ENCODE measurements at places on chromosomes 4 and X.
A peak's percentile ranks its signal among the peaks of the same experiment; 100 is the strongest.

GRCh38 chr4:38161208-38162113, 201.3 kb downstream of the PTTG2 start:
- peak; percentile 23 for DNase-seq

- DNase-seq = no peak
Observed at GRCh38 chr4:40843696-40844095, 93.9 kb downstream of the NSUN7 start.

DNA sequence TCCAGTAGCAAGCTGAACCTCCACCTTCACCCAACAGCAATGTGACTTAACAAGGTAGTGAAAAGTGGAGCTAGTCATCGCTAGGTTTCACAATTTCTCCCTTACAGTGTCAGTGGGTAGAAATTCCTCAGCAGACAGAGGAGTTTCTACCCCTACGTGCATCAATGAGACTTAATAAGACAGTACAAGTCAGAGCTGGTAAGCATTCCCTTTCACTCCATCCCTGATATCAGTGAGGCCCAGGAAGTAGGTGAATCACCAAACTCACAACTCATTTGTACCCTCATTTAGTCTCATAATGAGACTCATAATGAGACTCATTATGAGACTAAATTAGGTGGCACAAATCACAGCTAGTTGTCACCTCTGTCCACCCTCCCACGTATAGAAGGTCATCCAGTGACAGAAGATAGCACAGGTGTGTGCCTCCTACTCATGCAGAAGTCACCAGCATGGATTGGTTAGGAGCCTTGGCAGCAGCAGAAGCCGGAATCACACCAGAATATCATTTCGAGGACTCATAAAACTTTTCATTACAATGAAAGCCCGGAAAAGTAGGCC, 50.8 kb upstream of the NUDT10 start:
- no peak for DNase-seq

DNA sequence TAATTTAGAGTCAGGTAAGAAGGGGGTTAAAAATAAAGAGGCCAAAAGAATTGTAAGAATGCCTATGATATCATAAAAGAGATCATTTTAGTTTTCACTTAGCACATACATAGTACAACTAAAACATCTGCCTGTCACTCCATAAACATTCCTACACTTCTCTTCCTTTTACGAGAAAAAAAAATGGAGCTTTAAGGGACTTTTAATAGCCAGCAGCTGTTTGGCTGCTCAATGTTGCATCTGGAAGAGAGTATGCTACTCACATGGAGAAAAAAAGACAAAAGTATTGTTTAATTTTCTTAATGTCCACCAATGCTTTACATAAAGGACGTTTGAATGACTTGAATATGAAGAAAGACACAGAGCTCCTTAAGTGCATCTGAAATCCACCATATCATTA, 48.7 kb upstream of the TNIP3 start:
- no peak for DNase-seq

DNA sequence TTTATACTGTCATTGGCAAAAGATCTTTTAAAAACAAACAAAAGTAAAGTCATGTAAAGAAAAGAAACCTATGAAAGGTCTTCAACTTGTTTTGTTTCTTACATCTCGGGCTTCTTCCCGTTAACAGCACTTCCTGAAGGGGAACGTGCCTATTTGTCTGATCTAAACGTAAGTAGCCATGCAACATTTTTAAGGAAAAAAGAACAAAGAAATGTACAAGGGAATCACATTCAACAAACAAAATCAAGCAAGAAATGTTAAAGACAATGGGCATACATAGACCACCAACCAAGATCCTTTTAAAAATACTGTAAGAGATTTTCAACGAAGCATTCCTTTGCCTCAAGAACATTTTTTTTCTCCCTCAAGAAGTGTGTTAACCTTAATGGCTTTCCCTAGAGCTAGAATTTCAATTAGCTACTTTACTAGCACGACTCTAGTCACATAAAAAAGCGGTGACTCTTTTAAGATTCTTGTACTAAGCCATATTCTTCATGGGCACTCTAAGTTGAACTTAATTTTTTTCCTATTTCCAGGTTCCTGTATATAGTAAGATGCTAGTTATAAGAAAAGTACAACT, 112.0 kb upstream of the TTC29 start:
- DNase-seq = no peak

GRCh38 chrX:70432936-70433847, 10.1 kb downstream of the GDPD2 start:
- DNase-seq = no peak

- no peak for DNase-seq
Observed at GRCh38 chr4:171265190-171265818, 547.9 kb upstream of the GALNTL6 start.

DNA sequence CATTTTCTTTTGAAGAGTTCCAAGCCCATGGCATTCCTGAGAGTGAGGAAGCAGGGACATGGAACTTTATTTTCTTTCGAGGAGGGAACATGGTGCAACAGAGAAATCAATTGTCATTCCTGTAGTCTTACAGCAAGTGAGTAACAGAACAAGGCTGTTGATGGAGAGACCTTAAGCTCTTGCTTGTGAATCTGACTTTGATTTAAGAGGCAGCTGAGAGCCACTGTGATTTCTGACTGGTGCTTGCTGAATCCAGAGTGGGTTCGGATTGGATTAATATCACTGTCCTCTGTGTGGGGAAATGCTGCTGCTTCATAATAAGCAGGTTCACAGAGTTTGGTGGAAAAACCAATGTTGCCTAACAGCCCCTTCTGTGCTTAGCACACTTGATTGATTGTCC, 4.7 kb upstream of the ATP1B4 start:
- DNase-seq = no peak

- DNase-seq = no peak
Observed at GRCh38 chr4:54094451-54094850, 5.5 kb upstream of the GSX2 start.

DNA sequence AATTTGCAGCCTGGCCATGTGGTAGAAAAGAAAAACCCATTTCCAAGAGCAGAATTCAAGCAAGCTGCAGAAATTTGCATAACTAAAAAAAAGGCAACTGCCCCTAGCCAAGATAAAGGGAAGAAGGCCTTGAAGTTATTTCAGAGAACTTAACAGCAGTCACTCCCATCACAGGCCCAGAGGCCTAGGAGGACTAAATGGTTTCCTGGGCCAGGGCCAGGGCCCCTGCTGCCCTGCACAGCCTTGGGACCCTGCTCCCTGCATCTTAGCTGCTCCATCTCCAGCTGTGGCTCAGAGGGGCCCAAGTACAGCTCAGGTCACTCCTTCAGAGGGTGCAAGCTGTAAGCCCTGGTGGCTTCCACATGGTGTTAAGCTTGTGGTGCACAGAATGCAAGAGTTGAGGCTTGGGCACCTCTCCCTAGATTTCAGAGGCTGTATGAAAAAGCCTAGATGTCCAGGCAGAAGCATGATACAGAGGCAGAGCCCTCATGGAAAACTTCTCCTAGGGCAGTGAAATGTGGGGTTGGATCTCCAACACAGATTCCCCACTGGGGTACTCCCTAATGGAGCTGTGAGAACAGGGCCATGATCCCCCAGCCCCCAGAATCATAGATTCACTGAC, 6.7 kb upstream of the MID2 start:
- no peak for DNase-seq

GRCh38 chrX:15680401-15680800, 15.8 kb upstream of the CLTRN start:
- DNase-seq = no peak

DNA sequence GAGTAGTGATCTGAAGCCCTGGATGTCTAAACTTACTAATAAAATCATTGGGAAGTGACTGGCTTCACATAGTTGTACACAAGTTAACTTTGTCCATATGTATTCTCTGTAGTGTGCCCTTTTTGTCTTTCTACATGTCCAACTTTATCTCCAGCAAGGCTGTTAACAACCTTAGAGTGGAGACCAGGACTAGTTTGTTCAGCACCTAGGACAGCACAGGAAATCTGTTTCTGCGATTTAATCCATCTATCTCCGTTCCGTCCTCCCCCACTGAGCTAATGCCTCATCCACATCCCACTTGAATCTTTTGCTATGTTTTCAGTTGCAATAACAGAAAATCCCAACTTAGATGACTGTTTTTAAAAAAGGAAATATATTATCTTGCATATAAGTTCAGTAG, 3.4 kb upstream of the ARR3 start:
- DNase-seq = no peak

DNA sequence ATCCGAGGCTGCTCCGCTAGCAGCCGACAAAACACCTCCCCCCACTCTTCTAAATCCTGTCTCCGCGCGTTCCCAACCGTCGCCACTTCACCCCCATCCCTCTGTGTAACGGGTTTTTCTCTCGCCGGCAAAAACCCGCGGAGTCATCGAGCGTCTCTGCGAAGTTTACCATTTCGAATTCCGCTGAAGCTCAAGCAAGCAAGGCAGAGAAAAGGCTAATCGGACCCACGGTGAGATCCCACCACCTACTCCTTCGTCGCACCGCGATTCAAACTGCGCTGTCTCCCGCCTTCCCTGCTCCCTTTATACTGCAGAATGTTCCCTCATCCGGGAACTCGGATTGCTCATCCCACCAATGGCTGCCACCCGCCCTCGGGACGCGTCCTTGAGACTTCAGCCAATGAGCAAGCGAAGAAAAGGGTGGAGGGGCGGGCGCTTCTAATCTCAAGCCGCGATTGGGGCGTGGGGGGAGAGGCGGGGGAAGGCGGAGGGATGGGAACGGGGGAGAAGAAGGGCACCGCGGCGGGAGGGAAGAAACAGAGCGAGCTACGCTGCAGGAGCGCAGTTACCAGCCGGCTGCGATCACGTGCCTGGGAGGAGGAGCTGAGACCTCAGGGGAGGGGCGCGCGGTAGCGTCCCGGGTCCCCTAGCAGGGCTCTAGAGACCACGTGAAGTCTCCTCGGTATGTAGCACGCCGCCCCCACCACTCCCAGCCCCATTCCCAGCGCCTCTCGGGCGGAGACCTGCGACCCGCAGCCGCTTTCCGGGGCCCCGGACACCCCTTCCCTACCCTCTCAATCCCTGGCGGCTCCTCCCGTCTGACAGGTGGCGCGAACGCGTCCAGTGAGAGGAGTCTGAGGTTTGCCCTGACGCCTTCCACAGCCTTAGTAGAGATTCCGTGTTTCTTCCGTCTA, at the start of gene H2AZ1:
TSS of gene H2AZ1 (minus strand) at position 277 of the 914 bp plus-strand sequence. CDS start at position 172, 105 bp downstream.
- DNase-seq = peak; percentile 98

DNA sequence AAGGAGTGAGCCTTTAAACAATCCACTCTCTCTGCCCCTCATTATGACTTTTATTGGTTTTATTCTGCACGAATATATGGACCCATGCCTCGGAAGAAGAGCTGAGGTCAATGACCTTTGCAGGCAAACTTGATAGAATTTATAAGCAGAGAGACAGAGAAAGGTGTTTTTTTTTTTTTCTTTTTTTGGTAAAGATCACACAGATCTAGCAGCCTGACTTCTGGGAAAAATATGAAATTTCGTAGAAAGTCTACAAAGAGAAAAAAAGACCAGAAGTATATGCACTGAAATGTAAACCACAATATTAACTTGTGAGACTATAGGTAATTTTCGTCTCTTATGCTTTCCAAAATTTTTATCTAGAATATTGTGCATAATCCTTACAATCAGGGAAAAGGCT, 61.6 kb downstream of the LEF1 start:
- no peak for DNase-seq

GRCh38 chr4:46503739-46504138, 113.8 kb upstream of the GABRA2 start:
- DNase-seq = no peak

GRCh38 chrX:142884881-142885280, 140.8 kb upstream of the SPANXN4 start:
- DNase-seq = no peak

DNA sequence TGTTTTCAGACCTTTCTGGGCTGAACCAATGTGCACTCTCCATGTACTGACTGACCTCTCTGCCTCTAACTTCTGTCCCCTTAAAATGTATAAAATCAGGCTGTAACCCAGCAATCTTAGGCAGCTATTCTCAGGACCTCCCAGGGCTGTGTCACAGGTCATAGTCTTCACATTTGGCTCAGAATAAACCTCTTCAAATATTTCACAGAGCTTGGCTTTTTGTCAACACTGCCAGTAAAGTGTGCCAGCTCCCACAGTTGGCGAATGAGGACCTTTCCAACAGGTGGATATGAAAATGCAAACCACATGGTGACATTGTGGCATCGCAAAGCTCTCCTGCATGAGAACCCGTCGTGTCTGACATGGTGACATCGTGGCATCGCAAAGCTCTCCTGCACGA, 76.4 kb downstream of the ACOX3 start:
- DNase-seq = no peak

GRCh38 chr4:164783976-164784375, 30.0 kb downstream of the SMIM31 start:
- DNase-seq = no peak

- DNase-seq = no peak
Observed at GRCh38 chr4:159048166-159048886, 54.6 kb upstream of the RAPGEF2 start.

- peak; percentile 25 for DNase-seq
Observed at GRCh38 chr4:122117743-122118142, 34.4 kb upstream of the BLTP1 start.

DNA sequence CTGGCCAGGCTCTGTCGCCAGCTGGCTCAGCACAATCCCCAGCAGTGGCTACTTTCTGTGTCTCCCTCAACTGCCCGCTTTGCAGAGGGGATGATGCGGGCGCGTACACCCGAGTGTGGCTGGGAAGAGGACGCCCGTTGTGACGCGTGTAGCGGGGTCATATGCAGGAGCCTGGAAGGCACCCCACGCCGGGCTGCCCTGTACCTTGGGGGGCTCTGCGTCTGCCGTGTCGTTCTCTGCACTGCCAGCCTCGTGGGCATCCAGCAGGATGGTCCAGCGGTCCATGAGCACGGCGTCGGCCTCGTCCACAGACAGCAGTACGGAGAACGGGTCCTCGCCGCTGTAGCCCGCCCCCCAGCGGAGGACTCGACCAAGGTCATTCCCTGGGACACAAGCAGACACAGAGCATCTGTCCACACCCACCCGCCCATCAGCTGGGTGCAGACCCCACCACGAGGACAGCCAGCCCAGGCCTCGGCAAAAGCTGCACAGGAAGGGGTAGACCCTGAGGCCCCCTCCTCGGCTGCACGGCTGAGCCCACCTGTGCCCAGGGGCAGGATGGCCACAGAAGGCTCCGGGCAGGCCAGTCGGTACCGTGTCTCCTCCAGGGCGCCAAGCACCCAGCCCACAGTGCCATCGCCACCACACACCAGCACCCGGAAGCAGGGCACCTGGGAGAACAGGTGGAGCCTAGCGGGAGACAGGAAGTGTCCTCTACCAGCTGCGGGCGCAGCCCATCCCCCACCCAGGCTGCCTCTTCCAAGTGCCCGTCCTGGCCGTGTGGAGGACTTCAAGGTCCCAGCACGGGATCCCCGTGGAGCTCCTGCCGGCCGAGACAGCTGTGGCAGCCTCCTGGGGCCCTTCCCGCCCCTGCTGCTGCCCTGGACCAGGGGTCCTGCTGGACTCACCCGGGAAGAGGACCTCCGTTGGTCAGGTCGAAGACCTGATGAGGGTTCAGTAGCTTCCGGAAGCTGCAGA, 10.8 kb downstream of the DGKQ start:
- DNase-seq = no peak

- no peak for DNase-seq
Observed at GRCh38 chr4:185165605-185166063, 22.6 kb downstream of the SLC25A4 start.

DNA sequence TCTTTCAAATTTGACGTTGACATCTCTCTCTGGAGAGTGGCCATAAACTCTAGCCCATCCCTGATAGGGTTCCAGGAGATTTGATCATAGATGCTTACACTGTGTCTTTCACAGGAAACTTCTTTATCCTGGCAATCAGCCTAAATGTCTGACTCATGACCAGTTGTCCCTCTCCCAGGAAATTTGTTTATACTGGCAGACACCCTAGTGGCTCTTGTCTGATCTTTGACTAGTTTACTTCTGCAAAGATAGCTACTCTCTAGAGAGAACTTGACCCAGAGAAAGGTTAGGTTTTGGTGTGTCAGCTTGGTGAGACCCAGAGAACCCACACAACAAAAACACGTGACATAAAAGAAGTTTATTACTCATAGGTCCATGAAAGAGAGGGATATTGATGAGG, 509.8 kb downstream of the CENPC start:
- DNase-seq = no peak

Data from CD4-positive, alpha-beta T cell (primary cell).